Mesenchymal stem cell (in vitro differentiated cells and primary cell): ENCODE measurements at places on chromosomes 12 and 14.

- peak; percentile 82 for DNase-seq
These were observed 25.8 kb downstream of the LIMA1 start for GRCh38 chr12:50257236-50258166.

- DNase-seq: no peak
These were observed 262.6 kb upstream of the BTG1 start for GRCh38 chr12:92408072-92408900.

- DNase-seq: no peak
These were observed 241.8 kb upstream of the ATP2B1 start for GRCh38 chr12:89950421-89950820.

DNA sequence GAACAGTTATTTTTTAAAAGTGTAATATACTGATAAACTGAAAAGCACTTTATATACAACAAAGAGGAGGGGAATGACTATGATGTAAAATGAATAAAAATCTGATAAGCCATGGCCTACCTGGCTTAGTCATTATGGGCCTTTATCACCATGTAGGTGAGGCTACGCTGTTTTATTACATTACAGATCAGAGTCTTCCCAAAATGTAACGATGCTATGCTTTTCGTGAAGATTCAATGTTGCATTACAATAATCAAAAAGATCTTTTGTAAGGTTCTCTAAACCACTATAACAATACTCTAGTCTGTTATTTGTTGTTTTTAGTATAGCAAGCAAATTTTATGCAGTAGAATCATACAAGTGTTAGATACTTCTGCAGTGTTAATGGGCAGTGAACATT lies 34.2 kb downstream of the ARID4A start:
- DNase-seq: no peak

DNA sequence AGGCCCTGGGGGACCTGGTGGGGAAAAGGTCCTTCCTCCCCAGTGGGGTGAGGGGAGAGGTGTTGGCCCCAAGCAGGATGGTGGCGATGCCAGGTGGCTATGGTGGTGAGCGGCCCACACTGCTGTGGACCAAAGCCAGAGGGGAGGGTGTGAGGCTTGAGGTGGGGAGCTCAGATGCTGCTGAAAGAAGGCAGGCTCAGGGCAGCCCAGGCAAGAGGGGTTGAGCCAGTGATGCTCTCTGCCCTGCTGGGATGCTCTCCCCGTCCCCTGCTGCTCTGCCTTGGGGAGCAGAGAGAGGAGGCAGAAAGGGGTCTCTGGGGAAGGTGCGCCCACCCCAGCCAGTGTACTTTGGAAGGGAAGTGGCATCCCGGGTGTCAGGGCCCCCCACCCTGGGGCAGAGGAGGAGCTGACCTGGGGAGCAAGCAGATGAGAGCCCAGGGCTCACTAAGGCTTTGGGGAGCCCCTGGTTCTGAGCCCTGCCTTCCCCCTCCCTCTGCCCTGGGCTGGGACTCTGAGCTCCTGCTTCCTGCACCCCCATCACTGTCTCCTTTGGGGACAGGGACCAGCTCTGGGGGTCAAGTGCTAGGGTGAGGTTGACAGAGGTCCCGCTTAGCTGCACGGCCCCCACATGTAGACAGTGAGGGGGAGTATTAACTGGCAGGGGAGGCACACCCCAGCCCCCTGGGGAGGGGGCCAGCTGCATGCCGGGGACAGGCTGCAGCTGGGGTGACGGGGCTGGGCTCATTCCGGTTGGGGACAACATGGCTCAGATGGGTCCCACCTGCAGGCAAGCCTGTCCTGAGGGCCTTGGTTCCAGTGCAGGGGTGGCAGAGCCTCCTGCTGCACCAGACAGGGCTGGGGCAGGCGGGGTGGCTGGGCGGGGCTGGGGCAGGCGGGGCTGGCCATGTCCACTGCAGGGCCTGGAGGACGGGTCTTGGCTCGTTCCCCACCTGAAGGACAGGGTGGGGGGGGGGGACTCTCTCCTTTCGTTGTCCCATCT lies 124.4 kb downstream of the KIF26A start:
- DNase-seq: no peak

GRCh38 chr12:113103756-113104450 lies 31.7 kb downstream of the RASAL1 start:
- DNase-seq: no peak

DNA sequence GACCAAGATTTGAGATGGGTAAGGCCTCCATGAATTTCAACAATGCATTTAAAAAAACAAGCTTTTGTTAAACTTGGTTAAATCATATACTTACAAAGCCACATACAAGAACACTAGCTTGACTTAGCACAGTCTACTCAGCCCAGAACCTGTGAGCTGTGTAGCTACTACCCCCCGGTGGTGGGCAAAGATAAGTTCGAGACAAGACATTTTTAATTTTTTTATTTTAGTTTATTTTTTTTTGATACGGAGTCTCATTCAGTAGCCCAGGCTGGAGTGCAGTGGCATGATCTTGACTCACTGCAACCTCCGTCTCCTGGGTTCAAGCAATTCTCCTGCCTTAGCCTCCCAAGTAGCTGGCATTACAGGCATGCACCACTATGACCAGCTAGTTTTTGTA lies 3.7 kb upstream of the NECAP1 start:
- DNase-seq: peak; percentile 78

DNA sequence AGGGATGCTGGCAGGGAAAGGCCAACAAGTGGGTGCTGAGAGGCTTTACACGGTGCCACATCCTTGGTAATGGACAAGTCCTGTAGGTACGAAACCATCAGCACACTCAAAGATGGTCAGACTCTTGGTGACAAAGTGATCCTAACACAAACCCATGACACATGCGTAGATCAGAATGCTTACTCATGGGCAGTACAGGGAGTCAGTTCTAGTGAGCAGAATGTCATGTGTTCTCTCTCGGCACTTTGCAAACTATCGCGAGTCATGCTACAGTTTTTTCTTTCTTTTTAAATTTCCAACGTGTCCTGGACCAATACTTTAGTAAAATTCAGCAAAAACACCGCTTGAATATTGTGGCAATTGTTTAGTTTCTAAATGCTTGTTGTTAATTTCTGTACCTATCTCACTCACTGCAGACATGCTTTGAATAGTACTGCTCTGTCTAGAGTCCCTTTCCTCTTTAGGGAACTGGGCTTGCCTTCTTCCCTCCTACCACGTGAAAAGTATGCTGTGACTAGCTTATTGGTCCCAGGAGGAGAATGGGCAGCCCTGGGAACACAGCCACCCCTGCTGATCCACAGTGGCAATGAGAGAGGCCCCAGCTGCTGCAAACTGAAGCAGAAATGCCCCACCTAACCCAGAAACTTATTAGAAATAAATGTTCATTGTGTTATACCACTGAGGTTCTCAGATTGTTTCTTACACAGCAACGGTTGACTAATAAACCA lies 62.4 kb downstream of the UBR7 start:
- DNase-seq: peak; percentile 82

GRCh38 chr12:22284871-22285270 lies 49.6 kb downstream of the ST8SIA1 start:
- DNase-seq: peak; percentile 15

GRCh38 chr14:44669496-44669895 lies 162.4 kb upstream of the FSCB start:
- DNase-seq: no peak

DNA sequence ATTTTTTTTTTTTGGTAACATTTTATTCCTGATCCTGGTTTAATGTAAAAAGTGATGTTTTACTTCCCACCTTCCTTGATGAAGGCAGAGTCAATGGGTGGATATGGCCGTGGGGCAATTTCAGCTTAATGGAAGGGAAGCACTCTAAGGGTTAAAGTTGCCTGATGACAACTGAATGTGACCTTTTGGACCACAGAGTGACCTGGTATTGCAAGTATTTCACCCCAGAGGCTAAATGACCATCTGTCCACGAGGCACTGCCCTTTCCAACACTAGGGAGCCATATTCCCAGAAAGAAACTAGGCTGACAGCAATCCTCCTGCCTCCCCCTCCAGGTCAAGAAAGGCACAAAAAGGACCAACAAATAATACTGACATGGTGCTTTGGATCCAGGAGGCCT lies 4.8 kb downstream of the CCDC177 start:
- DNase-seq: no peak

DNA sequence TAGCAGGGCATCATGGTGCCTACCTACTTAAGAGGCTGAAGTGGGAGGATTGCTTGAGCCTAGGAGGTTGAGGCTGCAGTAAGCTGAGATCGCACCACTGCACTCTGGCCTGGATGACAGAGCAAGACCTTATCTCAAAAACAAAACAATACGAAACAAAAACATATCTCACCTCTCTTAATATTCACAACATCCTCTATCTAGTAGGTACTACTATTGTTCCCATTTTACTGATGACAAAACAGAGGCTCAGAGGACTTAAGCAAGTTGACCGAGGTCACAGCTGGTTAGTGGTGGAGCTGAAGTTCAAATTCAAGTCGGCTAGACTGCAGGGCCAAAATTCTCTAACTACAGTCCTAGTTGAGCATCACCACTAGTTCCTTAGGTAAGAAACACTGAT lies 172.3 kb upstream of the EEA1 start:
- DNase-seq: no peak

DNA sequence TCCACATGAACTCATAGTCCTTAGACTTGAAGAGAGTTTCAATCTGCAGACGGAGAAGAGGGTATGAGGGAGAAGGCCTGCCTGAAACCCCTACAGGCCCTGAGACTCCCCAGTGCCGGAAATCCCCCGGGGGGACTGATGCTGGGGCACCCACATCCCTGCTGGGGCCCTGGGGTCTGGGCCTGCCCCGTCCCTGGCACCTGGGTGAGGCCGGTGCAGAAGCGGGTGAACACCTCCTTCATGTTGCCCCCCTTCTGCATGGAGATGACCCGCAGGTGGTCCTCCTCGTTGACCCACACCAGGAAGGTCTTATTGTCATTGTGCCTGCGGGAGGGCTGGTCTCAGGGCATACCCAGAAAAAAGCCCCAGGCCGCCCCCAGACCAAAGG lies 2.4 kb downstream of the CKB start:
- no peak for DNase-seq

GRCh38 chr12:14853961-14854360 lies 10.6 kb upstream of the ART4 start:
- no peak for DNase-seq

DNA sequence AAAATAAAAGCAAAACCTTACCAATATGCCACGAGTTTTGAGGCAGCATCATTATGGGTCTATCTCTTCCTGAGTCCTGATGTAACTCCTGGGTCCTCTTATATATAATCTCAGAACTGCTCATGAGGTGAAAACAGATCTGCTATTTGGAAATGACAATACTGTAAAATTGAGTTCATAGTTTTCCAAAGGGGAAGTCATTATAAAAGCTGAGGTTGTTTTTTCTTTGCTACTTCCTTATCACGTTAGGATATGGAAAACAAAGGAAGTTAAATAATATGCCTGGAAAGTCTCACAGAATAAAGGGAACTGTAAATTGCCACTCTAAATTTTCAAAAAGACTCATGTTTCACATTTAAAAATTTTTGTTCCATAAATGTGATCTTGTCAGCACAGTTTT lies at the start of gene CD163L1:
Gene CD163L1 (minus strand): TSS at position 78 of the 400 bp plus-strand sequence. CDS start 26 bp downstream, at position 52.
- DNase-seq: no peak

DNA sequence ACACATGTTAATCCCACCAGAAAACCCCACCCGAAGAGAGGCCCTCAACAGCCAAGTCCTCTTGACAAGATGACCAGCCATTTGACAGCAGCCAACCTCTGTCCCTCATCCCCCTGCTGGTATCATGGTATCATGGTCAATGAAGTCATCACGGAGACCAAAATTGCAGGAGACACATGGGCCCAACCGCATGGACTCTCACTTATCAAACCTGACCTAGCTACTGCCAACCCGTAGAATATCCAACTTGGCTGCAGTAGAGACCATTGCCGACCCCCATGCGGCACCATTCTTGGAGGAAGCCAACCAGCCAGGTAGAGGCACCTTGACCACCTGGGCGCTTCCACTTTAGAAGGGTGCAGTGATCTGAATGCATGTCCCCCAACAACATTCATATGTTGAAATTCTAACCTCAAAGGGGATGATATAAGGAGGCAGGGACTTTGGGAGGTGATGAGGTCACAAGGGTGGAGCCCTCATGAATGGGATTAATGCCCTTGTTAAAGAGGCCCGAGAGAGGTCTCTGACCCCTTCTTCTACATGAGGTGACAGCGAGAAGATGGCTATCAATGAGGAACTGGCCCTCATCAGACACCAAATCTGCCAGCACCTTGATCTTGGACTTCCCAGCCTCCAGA lies 33.3 kb downstream of the DIO3 start:
- no peak for DNase-seq

- DNase-seq: no peak
These were observed 45.8 kb downstream of the ETNK1 start for GRCh38 chr12:22670762-22671161.

DNA sequence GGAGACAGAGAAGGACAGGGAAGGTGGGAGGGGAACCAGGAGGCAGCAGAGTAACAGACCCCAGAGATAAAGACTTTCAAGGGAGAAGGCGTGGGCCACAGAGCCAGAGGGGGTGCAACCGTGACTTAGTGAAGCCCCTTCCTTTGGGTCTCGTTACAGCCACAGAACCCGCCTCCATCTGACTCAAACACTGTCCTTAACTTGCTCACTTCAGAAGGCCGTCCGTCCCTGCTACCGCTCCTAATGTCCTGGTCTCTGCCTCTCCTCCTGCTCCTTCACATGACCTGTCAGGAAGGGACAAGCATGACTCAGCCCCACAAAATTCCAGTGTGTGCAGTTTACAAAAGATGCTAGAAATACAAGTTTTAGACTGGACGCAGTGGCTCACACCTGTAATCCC lies 18.0 kb downstream of the RIMBP2 start:
- DNase-seq: no peak

DNA sequence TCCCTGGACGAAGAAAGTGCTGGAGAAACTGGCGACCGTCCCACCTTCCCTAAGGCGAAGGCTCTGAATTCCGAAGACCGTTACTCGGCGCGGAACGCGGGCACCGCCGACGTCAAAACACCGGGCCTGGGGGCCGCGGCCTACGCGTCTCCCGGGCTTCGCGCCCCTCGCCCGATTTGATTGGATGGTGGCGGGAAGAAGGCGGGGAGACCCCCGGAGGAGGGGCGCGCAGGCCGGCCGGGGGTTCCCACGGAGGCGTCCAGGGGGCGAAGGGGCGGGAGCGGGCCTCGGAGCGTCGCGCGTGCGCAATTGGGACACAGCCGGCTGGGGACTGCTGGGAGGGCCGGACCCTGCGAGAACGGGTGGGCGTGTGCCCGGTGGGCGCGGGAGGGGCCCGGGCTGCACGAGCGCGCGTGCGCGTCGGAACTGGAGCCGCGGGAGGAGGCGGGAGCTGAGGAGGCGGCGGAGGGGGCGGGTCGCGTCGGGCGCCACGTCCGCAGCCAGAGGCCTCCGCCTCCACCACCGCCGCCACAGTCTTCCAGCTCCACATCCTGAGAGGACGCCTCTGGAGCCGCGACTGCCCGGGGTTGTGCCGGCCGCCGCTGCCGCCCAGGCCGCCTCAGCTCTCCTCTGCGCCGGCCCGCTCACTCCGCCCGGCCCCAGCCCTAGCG lies at the start of gene TMEM263:
Gene TMEM263 (plus strand): TSS at position 531 of the 671 bp plus-strand sequence. CDS start 11,210 bp downstream, outside the sequence.
- peak; percentile 96 for DNase-seq

GRCh38 chr12:52838609-52839435 lies 4.7 kb upstream of the KRT79 start:
- no peak for DNase-seq

DNA sequence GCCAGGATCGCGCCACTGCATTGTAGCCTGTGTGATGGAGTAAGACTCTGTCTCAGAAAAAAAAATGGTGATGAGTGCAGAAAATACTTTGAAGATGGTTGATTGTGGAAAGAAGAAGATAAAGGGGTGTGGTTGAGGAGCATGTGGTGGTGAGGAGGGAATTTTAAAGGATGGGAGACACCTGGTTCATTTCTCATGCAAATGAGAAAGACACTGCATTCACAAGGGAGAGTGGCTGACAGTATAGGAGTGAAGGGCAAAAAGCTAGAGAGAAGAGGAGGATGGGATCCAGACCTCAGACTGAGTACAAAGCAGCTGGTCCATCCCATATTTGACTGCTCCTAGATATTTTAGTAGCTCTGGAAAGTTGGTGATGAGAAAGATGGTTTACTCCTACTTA lies 206.0 kb downstream of the SNAPC1 start:
- no peak for DNase-seq
